ENCODE measurements at places on chromosomes 6 and 20.
A peak's percentile ranks its signal among the peaks of the same experiment; 100 is the strongest.

GRCh38 chr6:137882225-137882961, 15.3 kb downstream of the TNFAIP3 start:
- no peak for DNase-seq

GRCh38 chr20:47448429-47448828, 53.3 kb upstream of the NCOA3 start:
- no peak for DNase-seq

- DNase-seq, result no peak
Measured at GRCh38 chr6:146785001-146785585, 186.3 kb downstream of the ADGB start.

GRCh38 chr20:23147647-23147963, 61.5 kb upstream of the CD93 start:
- no peak for DNase-seq

GRCh38 chr6:31033075-31033474, 22.8 kb downstream of the MUC22 start:
- DNase-seq, result no peak

DNA sequence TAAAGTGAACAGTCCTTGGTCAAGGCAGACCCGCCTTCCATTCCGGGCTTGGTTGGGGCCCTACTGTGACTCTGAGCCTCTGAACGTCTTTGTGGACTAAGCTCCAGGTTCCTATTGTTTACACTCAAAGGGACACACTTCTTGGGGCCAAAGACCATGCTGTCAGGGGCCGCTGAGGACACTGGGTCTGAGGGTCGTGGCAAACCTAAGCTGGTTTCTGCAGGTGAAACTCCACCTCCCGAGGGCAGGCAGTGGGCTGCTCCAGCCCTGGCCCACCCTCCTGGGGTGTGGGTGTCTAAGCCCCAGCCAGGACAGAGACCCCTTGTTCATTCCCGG, 43.1 kb downstream of the DSTN start:
- no peak for DNase-seq

GRCh38 chr6:33719326-33719987, 8.0 kb upstream of the UQCC2 start:
- peak; percentile 99 for DNase-seq

DNA sequence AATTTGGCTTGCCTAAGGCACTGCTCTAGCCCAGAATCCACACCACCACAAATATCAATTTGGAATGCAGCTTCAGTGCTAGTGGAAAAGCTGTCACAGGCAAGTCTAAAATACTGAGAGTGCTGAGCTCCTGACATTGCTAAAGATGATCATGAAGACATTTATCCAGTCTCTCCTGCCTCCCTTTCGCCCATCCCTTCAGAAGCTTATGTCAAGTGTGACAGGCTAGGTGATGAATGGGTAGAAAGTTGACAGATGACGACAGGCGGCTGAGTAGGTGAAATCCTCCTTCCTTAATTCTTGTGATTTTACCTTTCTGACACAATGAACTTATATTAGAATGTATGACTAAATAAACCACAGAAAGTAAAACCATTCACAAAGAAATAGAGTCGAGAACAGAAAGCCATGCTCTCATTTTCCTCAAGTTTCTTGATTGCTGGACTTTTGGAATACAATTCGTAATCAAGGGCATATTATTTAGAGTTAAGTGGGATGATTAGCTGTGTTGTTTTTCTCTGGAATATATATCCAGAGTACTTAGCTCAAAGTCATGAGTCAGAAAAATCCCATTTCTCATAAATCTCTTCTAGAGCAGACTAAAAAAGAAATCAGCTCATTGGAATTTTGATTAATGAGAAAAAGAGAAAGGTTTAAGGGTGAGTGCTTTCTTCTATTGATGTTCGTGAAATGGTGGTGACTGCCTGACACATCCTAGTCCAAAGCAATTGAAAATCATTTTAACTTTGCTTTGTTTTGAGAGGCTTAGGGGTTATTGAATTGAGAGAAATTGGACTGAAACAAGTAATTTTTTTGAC, 1228.2 kb upstream of the CITED2 start:
- DNase-seq, result no peak

DNA sequence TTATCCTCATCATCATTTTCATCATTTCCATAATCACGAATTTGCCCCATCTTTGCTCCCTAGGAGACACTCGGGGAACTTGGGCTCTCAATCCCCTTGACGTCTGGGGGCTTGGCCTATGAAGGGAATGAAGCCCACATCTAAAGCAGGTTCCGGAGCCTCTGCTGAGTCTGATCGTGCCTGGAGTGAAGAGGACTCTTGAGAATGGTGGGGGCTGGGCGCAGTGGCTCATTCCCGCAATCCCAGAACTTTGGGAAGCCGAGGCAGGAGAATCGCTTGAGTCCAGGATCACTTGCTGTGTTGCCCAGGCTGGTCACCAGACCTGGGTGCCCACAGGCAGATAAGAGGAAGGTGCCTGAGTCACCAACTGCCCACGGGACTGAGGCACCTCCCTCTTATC, 114.5 kb downstream of the SYCP2 start:
- no peak for DNase-seq

GRCh38 chr20:57188576-57189079, 77.8 kb downstream of the BMP7 start:
- no peak for DNase-seq

DNA sequence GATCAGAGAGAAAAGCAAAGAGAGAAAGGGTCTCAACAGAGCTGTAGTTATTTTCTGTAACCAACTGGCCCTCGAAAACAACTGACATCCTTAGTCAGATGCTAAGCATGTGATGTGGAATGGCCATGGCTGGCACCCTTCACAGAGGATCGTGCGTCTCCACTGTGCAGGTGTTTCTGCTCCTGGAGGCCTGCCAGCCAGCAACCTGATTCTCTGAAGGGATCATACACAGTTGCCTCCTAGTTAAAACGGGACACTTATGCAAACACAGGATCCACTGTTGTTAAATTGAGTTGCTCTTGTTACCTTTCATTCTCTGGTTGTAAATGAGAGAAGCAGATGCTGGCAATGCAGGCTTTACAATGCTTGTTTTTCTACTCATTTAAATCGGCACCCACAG, 148.5 kb downstream of the HDGFL1 start:
- peak; percentile 91 for DNase-seq

DNA sequence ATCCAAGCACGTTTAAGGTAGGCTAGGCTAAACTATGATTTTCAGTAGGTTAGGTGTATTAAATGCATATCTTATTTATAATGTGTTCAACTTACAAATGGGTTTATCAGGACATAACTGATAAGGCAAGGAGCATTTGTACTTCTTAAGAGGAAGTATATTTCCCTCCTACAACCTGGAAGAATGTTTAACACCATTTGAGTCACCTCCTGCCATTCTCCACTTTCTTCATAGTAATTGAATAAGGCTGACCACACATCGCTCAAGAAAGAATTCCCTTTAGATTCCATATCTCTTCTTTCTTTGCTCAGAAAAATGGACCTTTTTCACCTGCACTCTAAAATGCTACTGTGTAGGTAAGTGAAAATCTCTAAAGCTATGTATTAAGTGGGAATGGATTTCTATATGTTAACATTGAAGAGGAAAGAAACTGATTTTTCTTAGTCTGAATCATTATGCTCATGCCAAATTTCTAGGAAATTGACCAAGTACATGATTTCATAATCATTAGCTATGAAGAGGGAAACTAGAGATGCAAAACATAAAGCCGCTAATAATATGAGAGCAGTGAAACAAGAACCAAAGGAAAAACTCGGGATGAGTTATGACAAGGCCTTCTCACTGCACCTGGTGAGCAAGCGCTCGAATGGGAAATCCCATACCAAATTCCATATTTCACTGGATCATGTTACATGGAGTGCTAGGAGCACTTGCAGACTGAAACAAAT, 210.4 kb downstream of the ALDH8A1 start:
- DNase-seq, result no peak

DNA sequence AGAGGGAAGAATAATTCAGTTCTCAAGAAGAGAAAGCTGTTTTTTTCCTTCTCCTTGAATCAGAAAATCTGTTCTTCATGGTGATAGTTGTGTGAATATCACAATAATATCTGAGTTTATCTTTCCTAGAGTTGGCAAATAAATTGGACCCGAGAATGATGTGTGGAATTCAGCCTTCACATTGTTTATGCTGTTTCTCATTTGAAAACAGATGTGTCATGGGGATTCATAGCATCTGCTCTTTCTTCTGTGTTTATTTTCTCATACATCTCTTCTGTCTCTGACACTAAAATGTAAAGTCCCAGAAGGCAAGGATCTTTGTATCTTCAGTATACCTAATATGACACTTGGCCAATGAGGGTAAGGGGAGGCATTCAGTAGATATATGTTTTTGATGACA, 103.6 kb upstream of the SGK1 start:
- no peak for DNase-seq

DNA sequence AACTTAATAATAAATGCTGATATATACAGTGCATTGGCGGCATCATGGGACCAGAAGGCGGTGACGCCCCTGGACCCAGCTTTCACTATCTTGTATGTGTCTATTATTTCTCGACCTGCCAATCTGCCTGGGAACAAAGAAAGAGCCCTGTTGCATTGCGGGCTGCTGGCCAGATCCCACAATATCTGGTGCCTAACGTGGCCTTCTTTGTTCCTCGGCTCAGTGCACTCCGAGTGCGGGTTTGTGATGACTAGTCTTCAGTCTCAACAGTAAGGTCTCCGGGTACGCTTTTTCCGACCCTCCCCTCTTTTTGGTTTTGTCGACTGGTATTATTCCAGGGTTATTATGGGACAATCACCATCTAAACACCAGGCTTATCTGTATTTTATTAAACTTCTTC, 291.5 kb downstream of the TBC1D32 start:
- DNase-seq, result no peak

- no peak for DNase-seq
Measured at GRCh38 chr20:33719277-33719988, 677 bp downstream of the PXMP4 start.

- DNase-seq, result peak; percentile 56
Measured at GRCh38 chr6:18260448-18261106, 3.8 kb downstream of the DEK start.

DNA sequence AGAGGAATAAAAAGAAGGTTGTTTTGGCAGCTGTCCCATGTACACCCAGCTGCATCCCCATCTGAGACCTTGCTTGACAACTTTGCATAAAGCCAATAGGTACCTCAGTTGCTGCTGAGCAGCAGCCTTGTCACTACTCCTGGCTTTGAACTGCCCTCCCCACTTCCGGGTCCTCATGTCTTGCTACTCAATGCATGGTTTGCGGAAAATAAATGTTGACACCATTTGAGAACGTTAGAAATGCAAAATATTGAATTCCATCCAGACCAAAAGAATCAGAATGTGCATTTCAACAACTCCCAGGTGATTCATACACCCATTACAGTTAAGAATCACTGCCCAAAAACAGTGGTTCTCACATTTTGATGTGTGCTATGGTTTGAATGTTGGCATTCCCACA, 32.9 kb downstream of the GPX5 start:
- DNase-seq, result no peak

GRCh38 chr20:62822788-62823651, 6.2 kb downstream of the COL9A3 start:
- DNase-seq, result no peak

DNA sequence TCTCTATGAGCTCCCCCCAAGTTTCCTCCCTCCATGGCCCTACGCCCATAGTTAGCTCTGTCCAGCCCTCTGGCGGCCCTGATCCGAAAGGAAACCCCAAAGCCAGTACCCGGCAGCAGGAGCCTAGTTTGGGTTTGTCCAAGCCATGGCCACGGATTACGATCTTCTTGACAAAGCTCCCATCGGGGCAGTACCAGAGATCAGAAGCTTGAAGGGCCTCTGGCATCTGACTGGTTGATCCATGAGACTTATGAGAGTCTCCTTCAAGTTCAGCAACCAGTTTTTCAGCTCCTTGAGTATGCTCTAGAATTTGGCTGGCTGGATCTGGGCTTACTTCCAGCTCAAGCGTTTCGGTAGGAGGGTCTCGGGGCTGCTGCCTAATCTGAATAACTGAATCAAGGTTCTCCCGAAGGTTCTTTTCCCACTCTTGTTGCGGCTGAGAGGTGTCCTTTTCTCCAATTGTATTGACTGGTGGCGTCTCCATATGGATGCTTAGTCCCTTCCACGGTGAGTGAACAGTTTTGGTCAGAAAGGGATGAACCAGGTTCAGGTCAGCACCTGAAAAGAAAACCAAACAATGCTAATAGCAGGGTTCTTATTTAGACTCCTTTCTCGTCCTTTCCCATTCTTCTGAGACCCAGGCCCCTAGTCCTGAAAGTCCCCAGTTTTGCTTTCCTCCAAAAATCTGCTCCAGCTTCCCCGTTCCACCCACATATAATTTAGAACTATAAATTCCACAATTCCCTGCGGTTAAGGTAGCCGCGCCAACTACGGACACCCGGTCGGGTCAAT, 595 bp downstream of the FKBPL start:
- peak; percentile 91 for DNase-seq

GRCh38 chr6:108872141-108872557, 23.9 kb downstream of the ARMC2 start:
- DNase-seq, result peak; percentile 45

DNA sequence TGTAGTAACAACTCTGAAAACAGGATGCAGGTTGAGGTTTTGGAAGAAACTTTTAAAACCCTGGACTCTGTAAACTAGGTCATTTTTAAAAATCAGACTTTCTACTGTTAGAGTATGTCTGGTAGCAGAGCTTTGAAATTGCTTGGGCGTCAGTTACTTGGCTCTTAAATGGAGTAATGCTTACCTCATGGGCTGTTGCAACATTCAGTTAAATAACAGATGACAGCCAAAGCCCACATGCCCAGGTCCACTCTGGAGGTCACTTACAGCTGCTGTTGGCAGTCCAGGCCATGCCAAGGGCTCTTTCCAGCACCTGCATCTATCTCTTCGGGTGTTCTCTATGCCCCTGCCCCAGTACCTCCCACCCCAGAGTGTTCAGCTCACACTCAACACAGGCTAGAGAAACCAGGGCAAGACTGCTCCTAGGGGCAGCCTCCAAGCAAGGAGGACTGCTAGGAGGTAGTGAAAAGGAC, 96.4 kb downstream of the BANF2 start:
- no peak for DNase-seq

- no peak for DNase-seq
Measured at GRCh38 chr6:99905209-99906106, 88.6 kb downstream of the MCHR2 start.

DNA sequence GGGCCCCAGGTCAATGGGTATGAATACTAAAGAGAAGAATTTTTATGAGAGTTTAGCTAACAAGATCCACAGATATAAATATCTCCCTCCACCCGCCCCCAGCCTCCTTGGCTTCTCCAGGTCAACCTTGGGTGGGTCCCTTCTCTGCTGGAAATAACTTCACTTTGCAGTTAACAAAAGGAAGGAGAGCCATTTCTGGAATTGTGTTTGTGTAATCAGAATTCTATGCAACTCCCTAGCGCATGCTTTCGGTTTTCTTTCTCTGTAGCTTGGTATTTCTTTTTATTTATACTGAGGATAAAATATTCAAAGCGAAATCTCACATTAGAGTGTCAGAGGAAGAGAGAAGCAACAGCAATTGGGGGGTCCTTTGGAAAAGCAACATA, 27.1 kb downstream of the RIPOR2 start:
- DNase-seq, result no peak

GRCh38 chr20:43739148-43739749, 12.4 kb upstream of the GTSF1L start:
- DNase-seq, result no peak

- no peak for DNase-seq
Measured at GRCh38 chr20:55424968-55425367, 580.4 kb downstream of the CBLN4 start.

All from DMS79 treated with DMSO at 0.1 percent for 48 hours (cell line).